NCI-H2081 (cell line): ENCODE measurements at places on chromosomes 5 and 9.

- DNase-seq, result no peak
Observed at GRCh38 chr5:55410845-55411244, 103.1 kb downstream of the MTREX start.

- DNase-seq, result no peak
Observed at GRCh38 chr9:17894501-17895160, 315.8 kb downstream of the SH3GL2 start.

DNA sequence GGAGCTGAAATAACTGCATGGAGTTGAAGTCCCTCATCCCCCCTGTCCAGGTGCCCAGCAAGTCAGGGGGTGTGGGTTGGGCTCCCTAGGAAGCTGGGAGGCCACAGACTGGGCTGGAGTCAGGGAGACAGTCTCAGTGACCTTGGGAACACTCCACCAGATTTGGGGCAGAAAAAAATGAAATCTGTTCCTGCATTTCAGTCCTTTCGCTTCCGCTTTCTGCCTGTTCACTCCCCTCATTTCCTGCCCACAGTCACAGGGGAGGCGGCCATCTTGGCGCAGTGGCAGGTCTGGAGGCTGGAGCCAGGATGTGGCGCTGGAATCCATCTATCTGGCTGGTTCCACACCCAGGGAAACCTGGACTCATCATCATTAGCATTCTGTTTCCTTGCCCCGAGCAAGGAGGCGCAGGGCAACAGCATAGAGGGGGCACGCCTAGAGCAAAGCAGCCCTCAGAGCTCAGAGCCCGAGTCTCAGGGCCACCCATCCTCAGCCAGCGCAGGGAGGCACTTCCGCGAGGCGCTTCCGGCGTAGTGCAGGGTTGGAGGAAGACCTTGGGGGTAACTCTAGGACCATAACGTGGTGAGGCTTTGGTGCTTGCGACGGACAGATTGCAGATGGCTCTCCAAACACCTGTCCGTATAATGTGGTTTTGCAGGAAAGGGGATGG is 86.2 kb upstream of the HSPA9 start:
- no peak for DNase-seq

DNA sequence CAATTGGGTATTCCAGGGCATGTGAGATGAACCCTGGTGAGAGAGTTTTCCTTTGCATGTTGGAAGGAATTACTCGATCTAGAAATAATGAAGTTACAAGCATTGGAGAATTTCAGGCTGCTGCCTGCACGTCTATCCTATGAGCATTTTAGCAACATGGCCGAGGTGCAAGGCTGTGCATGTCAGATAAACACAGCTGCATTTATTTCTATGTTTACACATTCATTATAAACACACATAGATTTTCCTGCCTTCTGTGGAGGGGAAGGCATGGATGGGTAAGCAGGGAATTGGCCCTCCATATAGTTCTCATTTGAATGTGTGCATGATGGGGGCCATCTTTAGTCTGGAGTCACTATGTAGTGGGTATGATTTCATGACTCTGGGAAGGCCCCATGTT is 42.3 kb downstream of the AOPEP start:
- DNase-seq, result peak; percentile 67

GRCh38 chr5:169745441-169746146 is 108.5 kb downstream of the DOCK2 start:
- DNase-seq, result no peak

DNA sequence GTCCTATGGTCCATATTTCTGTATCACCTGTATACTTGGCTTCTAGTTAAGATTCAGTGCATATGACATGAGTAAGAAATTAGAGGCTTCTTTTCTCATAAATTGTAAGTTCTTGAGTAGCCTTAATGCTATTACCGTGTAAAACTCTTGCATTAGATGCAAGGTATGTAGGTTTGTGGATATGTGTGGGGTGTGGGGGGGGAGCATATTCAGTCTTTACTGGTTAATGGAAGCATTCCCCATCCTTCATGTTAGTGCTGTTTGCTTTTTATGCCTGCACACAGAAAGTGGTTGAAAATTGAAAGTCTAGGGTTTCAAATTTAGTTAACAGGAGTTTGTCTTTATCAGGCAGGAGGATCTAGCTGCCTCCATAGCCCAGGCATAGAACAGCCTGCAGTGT is 16.1 kb downstream of the RAI14 start:
- no peak for DNase-seq

DNA sequence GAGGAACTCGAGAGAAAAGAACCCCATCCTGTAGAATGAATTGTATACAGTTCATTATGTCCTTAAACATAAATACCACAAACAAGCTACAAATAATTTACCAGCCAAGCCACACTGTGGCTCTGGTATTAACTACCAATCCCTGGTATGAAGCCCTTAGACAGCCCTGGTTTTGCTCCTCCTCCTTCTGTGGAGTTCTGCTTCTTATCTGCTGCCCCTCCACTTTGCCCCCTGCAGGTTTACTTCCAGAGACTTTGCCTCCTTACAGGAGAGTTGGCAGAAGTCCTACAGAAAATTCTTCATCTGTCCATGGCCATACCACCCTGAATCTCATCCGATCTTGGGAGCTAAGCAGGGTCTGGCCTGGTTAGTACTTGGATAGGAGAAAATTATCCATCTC is 219.8 kb downstream of the ACTL7B start:
- DNase-seq, result no peak

DNA sequence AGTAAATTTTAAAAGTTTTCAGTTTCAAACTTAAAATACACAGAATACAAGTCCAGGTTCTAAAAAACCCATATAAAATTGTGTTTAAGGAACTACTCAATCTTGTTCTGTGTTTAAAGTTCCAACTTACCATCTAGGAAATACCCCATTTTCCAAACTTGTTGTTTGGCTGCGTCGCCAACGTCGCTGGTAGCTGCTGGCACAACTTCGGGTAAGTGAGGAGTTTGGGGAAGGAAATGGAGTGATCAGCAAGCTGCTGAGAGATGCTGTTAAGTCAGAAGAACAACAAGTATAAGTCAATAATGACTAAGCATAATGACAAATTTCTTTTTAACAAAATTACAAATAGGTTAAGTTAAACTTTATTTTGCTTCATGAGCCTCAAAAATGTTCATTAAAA is 71.3 kb upstream of the RAPGEF6 start:
- DNase-seq, result no peak

GRCh38 chr9:129128689-129129088 is 17.5 kb downstream of the PTPA start:
- no peak for DNase-seq

DNA sequence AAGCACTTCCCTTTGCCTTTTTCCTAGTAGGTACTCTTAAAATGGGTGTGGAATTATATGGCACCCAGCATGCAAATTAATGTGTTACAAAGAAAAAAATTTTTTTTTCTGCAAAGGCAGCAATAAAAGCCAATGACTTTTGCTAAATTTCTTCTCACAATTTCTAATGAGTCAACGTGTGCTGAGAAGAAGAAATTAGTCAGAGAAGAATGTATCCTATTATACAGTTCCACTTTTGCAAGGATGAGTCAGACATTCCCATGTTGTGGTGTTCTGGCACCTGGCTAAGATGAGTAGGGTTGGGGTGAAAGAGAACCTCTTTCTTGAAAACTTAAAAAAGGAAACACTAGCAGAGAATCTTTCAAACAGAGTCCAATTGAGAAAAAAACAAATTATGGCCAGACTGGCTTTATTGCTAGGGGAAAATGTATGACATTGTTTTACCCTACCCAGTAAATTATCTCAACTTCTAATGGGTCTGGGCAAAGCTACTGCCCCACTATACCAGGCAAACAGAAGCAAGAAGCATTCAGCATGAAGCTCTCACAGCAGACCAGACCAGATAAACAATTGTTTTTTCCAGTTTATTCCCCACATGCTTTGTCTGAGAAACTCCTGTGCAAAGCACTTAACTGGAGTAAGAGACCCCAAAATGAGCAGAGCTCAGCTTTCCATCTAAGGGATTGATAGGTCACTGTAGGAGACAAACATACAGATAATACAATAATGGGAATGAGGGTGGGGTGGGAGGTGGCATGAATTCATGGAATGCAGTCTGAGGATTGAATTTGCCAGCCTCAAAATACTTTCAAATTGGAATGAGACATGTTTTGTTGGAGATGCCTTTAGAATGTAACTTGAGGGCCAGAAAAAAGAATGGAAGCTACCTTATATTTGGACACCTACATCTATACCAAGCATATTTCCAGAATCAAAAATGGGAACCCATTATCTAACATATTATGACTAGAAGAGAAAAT is 220.8 kb upstream of the RFX3 start:
- DNase-seq, result no peak

GRCh38 chr5:21173036-21173435 is 1185.0 kb upstream of the CDH18 start:
- DNase-seq, result no peak

DNA sequence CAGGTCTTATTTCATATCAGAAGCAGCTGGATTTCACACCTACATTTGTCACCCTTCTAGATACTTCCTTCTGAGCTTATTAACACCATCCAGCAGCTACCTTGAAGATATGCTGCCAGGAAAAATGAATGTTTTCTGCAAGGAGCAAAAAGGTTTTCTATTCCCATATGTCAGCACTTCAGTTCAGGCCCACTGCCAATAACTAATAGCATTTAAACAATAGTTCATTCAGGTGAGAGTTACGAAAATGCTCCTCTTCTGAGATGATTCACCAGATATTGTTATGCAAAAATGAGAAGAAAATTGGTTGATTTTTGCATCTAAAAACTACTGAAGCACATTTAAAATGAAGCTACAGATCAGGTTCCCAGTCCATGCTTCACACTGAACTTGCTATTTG is 56.4 kb upstream of the ISL1 start:
- DNase-seq, result peak; percentile 5

DNA sequence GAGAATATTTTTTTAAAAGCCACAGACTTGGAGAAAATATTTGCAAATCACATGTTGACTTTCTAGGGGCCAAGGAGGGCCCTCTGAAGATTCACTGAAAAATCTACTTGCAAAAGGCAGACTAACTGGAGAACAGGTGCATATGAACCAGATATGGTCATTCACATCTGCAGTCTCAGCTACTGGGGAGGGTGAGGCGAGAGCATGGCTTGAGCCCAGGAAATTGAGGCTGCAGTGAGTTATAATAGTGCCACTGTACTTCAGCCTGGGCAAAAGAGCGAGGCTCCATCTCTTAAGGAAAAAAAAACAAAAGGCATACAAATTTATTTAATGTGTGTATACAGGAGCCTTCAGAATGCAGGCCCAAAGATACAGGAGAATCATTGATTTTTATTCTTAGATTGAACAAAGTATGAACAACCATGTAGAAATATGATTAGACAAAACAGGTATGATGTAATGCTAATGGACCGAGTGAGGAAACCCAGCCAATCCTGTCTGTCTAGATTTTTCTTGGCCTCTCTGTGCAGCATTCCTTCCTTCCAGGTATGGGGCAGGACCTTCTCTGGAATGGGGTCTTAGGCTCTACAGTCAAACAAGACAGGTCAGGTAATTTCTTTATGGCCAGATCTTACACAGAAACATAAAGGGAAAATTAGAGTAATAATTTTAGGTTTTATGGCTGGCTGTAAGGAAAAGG is 15.3 kb upstream of the SLC27A6 start:
- DNase-seq, result no peak

DNA sequence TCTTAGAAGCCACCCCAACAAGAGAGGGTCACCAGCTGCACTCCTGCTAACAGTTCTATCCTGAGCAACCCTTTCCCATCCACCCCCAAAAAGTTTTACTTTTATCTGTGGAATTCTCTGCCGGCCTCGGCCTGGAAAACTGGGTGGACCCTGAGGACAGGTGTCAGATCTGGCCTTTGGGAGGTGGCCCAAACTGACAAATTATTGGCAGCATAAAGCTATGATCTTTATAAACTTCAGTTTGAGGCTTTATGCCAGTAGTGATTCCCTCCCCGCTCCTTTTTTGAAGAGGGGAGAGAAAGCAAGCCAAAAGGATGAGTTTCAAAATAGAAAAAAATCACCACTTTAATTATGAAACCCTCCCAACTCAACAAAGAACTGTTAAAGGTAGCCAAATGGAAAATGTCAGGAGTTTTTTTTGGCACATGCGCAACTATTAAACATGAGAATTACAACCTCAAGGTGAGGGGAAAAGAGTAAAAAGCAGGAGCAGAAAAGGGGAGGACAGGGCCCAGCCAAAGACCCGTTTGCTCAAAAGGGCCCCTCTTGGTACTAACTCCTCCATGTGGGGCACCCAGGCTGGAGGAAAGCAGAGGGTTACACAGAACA is 49.4 kb downstream of the FBXW11 start:
- no peak for DNase-seq

GRCh38 chr5:78792345-78793055 is 143.9 kb upstream of the LHFPL2 start:
- no peak for DNase-seq
